ENCODE measurements at places on chromosomes 7 and 10.
A peak's percentile ranks its signal among the peaks of the same experiment; 100 is the strongest.

DNA sequence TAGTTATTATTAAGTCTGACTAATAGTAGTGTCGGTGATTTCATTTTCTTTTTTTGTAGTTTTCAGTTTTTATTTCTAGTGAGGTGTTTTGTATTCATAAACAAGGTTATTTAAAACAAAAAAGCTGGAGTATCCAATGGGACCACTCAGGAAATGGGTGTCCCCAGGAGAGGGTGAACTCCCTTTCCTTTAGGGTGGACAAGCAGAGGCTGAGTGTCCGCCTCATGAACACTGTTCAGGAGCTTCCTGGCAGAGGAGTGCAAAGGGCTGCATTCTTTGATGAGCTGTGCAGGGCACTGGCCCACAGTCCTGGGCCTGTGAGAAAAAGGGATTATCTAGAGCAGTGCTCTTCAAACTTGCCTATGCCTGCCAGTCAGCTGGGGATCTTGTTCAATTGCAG, 56.0 kb downstream of the ADAMTS14 start:
- DNase-seq = no peak

DNA sequence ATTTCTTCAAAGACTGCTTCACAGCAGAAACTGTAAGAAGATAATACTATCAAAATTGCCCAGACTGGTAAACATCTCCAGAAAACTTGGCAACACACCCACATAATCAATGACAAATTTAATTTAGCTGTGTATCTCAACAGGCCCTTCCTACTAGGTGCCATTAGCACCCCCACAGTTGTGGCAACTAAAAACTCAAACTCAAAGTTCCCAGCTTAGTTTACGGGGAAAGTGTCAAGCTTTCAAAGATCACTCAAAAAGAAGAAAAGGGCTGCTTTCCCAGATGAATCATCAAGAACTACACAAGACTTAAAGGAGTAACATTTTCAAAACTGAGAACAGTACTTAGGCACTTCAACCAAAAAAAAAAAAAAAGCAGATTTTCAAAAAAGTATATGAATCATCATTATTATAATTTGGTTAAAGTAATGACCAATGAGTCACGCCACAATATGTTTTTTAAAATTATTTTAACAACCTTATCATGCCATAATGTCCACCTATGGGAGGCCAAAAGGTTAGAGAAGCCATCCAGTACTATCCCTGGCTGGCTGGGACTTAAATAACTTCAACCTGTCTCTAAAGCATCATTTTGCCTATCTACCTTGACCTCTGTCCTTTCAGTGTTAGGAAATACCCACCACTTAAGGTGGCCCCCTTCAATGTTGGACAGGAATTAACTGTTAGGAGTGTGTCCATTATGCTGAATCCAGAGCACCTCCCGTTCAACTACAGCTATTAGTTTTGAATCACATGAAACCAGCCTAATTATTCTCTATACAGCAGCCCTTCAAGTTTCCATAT, 90.8 kb downstream of the ZFAND4 start:
- no peak for DNase-seq

- DNase-seq = no peak
Observed at GRCh38 chr10:126087153-126087680, 190.9 kb downstream of the FANK1 start.

DNA sequence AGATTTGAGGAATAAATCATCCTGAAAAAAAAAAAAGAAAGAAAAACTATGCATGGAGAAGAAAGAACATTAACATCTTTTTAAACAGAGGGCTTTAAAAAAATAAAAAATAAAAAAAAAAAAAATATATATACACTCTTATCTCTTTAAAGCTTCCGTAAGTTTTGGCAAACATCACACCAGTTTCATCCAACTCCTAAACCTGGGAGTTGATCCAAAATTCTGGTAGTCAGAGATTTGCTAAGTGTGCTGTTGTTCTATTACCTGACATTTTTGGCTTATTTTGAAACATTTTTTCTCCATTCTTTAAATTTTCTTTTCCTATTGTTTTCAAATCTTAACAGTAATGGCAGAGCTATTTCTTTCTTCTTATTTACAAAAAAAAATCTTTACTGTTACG, 273.1 kb downstream of the AGMO start:
- DNase-seq = no peak

- no peak for DNase-seq
Observed at GRCh38 chr7:30707391-30708357, 25.4 kb upstream of the CRHR2 start.

DNA sequence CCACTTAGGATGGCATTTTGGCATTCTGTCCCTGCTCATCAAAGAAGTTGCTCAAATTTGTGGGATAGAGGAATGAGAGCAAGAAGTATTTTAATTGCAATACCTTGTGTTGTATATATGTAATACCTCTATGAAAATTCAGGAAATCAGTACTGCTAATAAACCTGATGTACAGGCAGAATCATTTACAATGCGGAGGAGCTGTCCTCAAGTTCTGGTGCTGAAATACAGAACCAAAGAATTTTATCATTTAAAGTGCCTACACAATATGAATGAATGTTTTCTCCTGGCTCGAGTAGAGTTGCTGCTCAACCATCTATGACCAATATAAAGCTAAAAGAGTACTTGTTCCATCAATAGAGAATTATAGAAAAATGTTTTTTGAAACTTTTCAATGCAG, 305.8 kb downstream of the PLXNA4 start:
- DNase-seq = peak; percentile 77

DNA sequence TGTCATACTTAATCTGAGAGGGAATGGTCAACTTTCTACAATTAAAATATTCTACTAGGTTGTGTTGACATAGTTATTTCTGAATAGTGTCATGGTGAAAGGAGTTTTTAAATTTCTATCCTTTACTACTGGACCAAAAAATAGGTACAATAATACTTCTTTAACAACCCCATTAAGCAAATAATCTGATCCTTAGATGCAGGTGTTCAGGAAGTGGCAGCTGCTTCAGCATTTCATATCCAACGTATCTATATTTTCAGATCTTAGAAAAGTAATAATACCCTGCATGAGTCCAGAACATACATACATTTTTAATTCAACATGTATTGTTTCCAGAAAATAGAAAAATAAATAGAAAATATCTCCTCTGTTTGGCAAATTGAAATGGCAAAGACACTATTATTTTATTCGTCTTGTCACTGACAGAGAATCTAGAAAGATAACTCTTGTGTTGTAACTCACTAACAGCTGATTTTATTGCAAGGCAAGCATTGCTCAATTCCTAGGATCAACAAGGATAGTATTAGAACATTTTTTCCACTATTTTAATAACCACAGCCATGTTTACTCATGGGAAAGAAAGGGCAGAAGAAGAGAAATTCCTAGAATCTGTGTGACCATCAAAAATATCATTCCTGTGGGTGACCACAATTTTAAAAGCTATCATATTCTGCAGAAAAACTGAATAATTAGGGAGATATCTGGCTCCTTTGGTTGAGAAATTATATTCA, 159.3 kb upstream of the CNTNAP2 start:
- DNase-seq = peak; percentile 1

- DNase-seq = no peak
Observed at GRCh38 chr10:102175415-102175814, 23.2 kb downstream of the NOLC1 start.

Data from eye (tissue), 1 donor.